Non-pigmented ciliary epithelial cell (primary cell): ENCODE measurements at places on chromosomes 16 and 17.

DNA sequence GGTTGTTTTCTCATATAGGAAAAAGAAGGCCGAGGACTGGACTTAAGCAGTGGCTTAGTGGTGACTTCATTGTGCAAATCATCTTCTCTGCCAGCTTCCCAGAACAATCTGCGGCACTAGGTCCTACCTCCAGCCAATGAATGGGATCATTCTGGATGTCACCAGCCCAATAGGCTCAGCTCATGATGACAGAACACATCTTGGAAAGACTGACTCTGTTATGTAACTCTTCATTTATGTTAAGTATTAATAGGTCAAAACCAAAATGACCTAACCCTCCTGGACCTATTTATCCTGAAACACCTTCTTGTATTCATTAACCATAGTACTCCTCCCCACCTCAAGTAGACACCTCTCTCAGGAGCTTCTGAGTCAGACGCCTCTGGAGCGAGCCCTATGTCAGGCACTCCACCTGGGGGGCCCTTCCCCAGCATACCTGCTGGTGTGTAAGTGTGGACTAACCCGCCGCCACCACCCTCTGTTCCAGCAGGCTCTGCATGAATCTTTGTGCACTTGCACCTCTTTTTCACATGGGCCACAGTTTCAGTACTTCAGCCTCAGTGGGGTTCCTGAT is 7.2 kb downstream of the ARL2BP start:
- DNase-seq: no peak

DNA sequence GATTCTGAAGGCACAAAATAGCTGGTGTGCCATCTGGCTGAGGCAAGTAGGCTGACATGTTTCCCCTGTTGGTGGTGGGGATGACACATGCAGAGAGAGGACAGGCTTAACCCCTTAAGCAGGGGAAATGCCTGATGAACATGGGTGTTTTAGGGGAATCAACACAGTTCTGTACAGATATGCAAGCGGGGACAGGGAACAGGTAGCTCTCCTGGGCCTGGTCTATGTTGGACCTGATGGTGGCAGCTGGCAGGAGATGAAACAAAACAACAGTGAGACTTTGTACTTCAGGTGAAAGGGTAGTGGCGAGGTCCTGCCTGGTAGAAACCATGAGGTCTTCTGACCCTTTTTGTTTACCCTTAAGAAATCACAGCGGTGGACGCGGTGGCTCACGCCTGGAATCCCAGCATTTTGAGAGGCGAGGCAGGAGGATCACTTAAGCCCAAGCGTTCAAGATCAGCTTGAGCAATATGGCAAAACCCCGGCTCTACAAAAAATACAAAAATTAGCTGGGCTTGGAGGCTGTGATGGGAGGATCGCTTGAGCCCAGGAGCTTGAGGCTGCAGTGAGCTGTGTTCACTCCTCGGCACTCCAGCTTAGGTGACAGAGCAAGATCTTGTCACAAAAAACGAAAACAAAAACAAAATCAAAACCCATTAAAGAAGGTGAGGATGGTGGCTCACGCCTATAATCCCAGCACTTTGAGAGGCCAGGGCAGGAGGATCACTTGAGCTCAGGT is 10.5 kb downstream of the OR1F1 start:
- DNase-seq: no peak

- DNase-seq: no peak
These were observed 257.8 kb downstream of the CPPED1 start for GRCh38 chr16:12545792-12546342.

DNA sequence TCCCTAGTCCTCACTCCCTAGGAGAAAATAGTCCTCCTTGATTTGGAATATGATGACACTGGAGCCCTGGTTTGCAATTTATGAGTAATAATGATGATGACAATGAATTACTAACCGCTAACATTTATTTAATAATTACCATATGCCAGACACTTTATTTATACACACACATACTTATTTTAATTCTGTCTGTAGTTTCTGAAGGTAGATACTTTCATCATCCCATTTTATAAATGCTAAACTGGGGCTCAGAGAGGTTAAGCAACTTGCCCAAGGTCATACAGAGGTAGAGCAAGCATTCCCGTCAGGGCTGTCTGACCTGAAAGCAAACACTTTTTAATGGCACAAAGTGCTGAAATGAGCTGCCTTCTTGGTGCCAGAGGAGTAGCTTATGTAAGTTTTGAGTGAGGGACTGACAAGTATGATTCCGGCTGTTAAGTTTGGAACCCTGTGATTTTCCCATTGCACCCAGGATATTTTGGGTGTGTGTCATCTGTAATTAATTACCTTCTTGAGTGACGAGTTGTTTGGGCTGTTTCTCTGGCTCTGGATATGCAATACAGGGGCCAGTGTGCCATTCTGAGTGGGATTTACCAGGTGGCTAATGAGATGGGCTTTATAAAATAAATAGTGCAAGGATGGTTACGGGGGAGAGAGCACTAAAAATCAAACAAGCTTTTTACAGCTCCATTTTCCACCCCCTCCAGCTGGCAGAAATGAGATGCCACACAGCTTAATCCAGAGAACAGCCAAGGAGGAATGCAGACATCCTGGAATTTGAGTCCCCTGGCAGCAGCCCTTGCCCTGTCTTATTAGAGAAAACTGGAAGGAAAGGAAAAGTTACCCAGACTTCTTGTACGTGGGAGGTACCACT is 211.8 kb downstream of the SNX29 start:
- DNase-seq: no peak

DNA sequence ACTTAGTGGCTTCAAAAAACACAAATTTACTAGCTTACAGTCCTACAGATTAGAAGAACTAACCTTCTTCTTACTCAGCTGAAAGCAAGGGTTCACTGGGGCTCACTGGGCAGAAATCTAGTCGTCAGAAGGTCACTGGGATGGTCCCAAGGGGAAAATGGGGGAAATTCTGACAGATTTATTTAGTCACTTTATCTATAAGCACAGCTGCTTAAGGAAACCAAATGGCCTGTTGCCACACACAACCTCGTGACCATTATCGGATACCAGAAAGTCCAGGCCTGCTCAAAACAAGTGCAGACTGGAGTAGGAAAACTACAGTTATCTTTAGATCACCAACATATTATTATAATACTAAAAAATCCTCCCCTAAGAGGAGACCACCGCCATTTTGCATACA is 374.6 kb upstream of the ASIC2 start:
- DNase-seq: no peak

DNA sequence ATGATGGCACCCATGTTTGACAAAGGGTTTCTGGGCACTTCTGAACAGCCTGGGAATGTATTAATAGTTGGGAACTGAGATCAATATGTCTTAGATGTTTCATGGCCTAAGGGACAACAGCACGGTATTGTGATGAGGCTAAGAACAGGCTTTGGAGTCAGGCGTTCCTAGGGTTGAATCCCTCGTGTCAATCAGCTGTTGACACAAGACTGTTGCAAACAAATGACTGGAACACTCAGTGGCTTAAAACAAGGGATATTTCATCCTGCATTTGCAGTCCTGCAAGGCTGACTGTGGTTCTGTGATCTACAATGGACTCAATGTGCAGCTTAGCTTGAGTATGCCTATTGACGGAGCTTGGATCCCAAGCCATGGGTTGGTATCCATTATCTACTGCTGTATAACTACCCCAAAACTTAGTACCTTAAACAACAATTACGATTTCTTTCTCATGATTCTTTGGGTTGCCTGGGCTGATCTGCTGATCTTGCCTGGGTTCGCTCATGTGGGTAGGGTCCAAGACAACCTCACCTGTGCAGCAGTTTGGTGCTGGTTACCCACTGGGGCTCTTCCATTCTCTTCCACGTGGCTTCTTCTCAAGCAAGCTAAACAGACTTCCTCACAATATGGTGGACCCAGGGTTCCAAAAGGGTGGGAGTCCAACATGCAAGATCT is 472.4 kb downstream of the SLC39A11 start:
- no peak for DNase-seq

GRCh38 chr16:28210979-28211588 is 681 bp downstream of the XPO6 start:
- DNase-seq: no peak

GRCh38 chr17:38710985-38711384 is 5.9 kb downstream of the MLLT6 start:
- no peak for DNase-seq

DNA sequence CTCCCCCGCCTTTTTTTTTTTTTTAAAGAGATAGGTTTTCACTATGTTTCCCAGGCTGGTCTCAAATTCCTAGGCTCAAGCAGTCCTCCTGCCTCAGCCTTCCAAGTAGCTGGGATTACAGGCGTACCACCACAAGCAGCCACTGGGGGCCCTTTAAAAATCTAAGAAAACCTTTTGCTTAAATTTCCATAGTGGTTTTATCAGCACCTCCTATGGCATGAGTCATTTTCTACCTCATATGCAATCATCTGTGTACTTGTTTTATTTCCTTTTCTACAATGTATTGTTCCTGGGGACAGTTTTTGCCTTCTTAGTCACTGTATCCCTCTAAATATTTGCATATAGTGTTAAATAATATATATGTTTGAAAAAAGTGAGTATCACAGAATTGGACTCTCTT is 29.2 kb downstream of the GNA13 start:
- peak; percentile 49 for DNase-seq

DNA sequence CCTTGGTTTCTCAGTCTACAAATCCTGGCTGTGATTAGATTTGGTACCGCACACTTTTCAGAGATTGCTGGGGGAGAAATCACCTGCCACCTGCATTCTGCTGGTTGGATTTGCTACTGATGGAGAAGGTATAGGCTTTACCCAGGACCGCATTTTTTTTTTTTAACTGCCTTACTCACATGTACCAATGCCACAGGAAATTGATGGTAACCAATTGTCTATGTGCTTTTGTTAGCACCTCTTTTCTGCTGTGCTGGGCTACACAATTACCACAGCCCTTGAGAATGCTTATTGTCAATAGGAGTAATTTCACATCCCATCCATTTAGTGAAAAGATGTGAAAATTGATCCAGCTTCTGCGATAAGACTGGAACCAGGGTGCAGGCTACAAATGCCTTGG is 74.4 kb upstream of the TANC2 start:
- DNase-seq: no peak

GRCh38 chr17:66915204-66915611 is 49.3 kb upstream of the CACNG4 start:
- DNase-seq: no peak

DNA sequence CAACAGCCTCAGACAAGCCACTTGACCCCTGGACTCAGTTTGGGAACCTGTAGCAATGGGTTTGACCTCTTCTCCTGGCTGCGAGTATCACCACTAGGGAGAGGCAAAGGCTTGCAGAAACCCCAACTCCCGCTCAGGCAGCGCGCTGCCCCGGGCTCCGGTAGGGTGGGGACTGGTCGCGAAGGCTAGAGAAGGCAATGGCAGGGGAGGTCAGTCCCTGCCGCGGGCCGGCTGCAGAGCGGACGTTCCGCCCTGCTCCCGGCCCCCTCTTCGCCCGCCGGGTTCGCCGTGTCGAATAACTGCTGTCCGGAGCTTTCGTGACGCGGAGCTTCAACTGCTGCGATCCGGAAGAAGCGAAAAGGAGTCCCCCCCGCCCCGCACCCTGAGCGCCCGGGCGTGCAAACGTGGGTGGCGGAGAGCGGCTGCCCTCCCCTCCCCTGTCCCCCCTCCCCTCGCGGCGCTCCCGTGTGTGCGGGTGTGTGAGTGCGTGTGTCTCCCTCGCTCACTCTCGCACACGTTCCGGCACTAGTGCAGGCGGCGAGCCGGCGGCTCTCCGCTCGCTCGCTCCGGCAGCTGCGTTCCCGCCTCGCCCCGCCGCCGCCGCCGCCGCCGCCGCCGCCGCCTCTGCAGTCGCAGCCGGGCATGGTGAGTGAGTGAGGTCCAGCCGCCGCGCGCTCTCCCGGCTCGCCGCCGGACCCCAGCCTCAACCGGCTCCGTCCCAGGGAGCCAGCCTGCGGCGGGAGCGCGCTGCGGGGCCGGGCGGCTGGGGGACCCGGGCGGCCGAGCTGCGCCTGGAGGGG is 772 bp upstream of the SHISA6 start:
- DNase-seq: no peak

GRCh38 chr17:60393840-60394723 is 2.1 kb upstream of the USP32 start:
- DNase-seq: no peak

GRCh38 chr17:39186481-39187002 is 10.9 kb downstream of the CACNB1 start:
- no peak for DNase-seq

DNA sequence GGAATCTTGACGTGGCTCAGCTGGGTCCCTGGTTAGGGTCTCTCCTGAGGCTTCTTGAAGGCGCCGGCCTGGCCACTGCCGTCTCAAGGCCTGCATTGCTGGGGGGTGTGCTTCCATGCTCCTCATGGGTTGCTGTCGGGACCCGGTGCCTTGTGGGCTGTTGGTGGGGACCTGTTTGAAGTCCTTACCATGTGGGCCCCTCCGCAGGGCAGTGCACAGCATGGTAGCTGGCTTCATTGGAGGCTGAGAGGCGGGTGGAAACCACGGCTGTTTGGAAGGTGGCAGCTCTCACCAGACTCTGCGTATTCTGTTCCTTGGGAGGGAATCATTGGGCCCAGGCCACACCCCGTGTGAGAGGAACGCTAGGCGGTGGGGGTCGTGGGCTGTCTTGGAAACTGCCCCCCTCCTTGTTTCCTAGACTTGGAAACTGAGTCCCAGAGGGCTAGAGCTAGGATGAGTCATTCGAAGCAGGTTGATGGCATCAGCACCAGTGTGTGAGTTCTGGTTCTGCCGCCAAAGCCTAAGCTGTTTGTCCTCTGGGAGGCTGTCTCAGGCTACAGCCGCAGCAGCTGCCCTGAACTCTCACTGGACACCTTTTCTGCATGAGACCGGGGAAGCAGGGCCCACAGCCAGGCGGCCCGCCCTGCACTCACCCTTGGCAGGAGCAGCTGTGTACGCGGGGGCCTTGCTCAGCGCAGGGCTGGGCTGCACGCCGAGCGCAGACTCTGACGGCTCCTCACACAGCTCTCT is 35.2 kb downstream of the ZNF750 start:
- DNase-seq: no peak

- no peak for DNase-seq
These were observed 49.9 kb upstream of the ELAC2 start for GRCh38 chr17:13067629-13068303.

- DNase-seq: no peak
These were observed 64.2 kb downstream of the COG7 start for GRCh38 chr16:23388786-23389185.

DNA sequence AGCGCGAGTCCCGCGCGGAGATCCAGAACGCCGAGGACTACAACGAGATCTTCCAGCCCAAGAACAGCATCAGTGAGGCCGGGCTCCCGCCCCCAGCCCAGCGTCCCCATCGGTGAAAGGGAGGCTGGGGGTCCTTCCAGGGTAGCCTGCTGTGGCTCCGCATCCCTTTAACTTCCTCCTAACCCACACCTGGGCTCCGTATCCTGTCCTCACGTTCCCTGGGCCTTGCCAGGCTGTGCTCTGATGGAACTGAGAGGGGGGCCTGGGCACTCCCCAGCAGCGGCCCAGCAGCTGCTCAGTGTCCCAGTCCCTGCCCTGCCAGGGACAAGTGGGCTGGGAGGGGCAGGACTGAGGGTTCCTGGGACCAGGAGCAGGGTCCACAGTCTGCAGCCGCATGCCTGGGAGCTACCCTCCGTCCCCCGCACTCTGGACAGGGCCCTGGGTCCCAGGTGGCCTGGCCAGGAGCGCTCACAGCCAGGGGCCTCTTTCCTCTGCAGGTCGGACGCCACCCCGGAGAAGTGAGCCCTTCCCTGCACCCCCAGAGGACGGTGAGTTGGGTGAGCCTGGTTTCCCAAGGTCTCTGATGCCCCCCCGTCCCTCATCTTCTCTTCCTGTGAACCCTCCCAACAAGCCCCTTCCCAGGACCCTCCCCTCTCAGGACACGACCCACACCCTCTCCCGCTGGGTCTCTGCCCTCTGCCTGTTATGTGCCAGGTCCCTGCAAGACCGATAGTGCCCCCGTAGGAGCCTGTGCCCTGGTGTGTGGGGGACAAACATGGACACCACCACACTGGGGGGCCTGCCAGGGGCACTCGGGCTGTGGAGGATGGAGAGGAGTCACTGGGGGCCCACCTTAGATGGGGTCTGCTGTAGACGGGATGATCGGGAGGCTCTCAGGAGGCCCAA is 18.1 kb downstream of the KATNB1 start:
- no peak for DNase-seq
